A549 (cell line): ENCODE measurements at places on chromosomes 7 and 10. TPM values are rescaled to one million over a fixed set of nuclear protein-coding genes. Genes with fewer than 3 reads are reported as not detected.

- no peak for DNase-seq
Measured at GRCh38 chr10:79026806-79027146, 42.0 kb upstream of the ZMIZ1 start.

GRCh38 chr7:105399043-105399725 lies 10.5 kb upstream of the SRPK2 start:
- DNase-seq, result no peak

Gene ZNF853
- 1.6 to 2.1 TPM (median 1.8 TPM) in 3 replicates for polyA plus RNA-seq

- DNase-seq, result no peak
Measured at GRCh38 chr7:78073609-78074382, 275.2 kb downstream of the PHTF2 start.

DNA sequence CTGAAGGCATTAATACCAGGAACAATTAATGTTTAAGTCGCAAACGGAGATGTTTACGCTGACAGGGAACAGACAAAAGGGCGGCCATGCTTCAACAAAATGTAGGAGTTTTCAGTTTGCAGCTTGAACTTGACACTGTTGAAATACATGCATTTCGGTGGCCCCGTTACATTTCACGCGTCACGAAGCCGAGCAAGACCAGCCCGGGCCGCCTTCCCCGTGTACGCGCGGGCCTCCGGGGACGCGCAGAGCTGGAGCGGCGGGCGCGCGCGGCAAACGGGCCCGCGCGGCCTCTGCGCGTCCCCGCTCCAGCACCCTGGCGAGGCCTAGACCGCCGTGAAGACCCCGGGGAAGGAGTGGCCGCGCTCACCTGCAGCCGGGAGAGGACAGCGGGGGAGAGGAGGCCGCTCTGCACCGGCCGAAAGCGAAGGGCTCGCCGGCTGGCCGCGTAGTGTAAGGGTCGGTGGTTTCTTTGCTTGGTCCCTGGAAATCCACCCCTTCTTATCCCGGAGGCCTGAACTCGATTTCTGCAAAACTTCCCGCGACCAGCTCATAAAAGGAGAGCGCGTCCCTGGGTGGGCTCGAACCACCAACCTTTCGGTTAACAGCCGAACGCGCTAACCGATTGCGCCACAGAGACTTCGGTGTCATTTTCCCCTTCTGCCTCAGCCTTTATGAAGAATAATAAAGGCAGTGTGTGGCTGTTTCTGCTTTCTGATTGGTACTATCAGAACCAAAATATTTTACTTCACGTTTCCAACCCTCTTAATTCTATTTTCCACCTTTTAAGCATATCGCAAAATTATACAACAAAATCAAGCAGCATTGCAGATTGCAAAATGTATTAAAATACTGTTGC lies 11.4 kb upstream of the EBLN1 start:
- peak; percentile 81 for DNase-seq

Gene LOXL4
- 1.6 to 2.4 TPM (median 2.0 TPM) in 3 replicates for polyA plus RNA-seq

- DNase-seq, result peak; percentile 40
Measured at GRCh38 chr10:17599089-17599488, 18.1 kb downstream of the HACD1 start.

GRCh38 chr7:142813226-142813625 lies 41.6 kb upstream of the EPHB6 start:
- no peak for DNase-seq

- no peak for DNase-seq
Measured at GRCh38 chr10:79411546-79412495, 33.6 kb downstream of the ZCCHC24 start.

- DNase-seq, result peak; percentile 42
Measured at GRCh38 chr7:95104739-95105138, 197.3 kb downstream of the PPP1R9A start.
